ENCODE measurements at places on chromosomes 4 and X.

GRCh38 chr4:123749383-123749782 lies 352.8 kb downstream of the SPRY1 start:
- no peak for DNase-seq

DNA sequence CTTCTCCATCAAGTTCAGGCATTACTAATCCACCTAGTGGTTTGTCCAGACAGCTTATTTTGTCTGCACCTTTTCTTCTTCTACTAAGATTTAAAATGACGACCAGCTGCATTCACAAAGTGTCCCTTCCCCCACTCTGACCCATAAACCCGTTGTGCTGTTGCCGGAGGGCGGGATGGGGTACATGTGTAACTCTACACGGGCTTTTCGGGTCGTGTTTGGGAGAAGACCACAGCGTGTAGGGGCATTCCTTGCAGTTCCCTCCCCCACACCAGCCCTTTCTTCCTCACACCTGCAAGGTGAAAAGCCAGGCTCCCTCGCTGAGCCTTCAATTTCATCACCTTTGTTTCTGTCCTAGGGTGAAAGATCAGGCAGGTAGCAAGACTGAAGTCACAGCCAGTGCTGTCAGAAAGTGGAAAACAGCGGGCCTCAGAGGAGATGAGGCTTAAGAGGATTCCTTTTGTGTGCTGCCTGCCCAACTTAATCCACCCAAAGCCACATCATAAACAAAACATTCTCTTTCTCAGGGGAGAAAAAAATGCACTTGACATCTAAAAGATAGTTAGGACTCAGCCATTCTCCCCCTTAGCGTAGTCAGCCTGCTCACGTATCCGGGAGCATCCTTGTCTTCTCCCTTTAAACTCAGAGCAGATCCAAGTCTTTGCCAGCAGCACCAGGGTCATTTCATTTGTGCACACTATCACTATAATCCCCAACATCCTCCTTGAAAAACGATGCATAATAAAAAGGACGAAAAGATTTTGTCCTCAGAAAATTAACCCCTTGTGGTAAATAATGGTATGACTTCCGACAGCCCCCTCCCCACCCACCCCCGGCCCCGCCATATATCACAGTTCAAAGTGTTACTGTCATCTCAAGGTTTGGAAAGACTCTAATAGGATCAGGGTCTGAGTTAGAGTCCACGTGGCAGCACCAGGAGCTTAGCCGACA lies 599.0 kb downstream of the RAB28 start:
- DNase-seq: no peak

GRCh38 chr4:177964061-177964460 lies 521.8 kb upstream of the AGA start:
- DNase-seq: no peak

DNA sequence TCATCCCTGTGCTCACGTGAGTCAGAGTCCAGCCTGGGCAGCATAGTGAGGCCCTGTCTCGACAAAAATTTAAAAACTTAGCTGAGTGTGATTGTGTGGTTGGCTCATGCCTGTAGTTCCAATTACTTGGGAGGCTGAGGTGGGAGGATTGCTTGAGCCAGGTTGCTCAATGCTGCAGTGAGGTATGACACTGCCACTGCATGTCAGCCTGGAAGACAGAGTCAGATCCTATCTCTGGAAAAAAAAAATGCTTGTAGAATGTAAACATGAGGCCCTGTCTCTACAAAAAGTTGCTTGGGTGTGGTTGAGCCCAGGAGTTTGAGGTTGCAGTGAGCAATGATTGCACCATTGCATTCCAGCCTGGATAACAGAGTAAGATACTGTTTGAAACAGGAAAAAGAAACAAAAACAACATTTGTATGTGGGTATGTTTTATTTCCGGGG lies 11.3 kb upstream of the YTHDC1 start:
- DNase-seq: no peak

GRCh38 chrX:66203114-66203513 lies 39.1 kb downstream of the HEPH start:
- peak; percentile 6 for DNase-seq

- DNase-seq: peak; percentile 62
These were observed 921 bp upstream of the SETD7 start for GRCh38 chr4:139556724-139557555.

- no peak for DNase-seq
These were observed 287.0 kb downstream of the ARHGAP24 start for GRCh38 chr4:85761803-85762528.

DNA sequence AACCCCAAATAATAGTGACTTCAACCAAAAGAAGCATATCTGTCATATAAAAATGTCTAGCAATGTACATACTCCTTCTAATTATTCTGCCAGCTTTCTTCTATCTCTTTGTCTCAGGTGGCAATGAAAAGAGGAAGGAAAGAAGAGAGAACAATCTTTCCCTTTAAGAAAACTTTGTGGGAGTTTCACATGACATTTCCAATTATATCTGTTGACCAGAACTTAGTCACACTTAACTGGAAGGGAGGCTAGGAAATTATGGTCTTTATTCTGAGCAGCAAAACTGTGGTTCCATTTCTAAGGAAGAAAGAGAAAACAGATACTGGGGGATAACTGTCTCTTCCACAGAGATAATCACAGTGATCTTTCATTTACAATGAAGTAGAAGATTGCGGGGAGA lies 12.9 kb upstream of the MAOA start:
- no peak for DNase-seq

DNA sequence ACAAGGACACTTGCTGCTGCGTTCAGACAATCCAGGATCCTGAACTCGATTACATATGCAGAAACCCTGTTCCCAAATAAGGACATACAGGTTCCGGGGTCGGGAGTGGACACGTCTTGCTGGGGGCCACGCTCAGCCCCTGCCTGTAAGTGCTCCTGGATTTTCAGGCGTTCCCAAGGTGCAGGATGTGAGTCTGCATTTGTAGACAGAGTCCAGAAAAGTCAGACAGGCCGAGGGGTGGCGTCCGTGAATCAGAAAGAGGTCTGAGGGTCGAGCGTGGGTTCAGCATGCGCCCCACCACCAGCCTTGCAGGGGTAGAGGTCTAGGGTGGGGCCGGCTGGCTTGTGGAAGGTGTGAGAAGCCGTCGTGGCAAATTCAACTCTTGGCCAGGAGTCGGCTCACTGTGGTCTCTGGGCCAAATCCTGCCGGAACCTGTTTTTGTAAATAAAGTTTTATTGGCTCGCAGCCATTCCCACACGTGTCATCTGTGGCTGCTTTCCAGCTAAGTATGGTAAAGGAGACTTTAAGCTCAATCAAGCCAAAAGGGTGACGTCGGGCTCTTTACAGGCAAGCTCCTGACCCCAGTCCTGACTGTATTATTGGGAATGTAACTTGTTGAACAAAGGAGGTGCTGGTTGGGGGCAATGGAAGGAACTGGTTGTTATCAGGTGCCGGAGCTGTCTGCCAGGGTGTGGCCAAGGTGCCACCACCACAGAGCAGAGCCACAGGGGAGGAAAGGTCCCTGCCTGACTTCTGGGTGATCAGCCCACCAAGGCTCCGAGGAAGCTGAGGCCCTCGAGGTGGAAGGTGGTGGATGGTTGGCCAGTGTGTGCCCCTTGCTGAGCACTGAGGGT lies 7.4 kb downstream of the DOK7 start:
- no peak for DNase-seq

- no peak for DNase-seq
These were observed 9.4 kb downstream of the PLCXD1 start for GRCh38 chrX:290476-291166.

- no peak for DNase-seq
These were observed 68.5 kb downstream of the FGFBP1 start for GRCh38 chr4:15870079-15870478.

DNA sequence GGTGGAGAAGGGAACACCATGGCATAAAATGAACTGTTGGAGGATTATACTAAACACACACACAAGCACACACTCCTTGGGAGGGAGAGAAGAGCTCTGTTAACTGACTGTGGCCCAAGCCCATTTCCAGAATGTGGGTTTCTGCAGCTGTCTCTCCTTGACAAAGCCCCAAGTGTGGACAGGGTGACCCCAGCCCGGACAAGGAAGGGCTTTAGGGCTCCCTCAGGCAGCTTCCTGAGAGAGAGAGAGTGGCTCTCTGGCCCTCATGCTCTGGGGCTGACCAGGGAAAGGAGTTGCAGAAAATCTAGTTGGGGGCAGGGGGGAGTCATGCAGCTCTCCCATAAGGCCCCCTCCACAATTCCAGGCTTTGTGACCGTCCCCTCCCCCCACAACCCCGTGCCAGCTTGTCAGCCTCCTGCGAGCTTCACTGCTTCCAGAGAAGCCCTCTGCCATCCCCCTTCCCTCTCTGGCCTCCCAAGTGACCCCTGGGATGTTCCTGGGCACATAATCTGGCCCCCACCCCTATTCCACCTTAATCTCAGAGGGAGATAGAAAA lies 590 bp downstream of the ARHGEF9 start:
- no peak for DNase-seq

DNA sequence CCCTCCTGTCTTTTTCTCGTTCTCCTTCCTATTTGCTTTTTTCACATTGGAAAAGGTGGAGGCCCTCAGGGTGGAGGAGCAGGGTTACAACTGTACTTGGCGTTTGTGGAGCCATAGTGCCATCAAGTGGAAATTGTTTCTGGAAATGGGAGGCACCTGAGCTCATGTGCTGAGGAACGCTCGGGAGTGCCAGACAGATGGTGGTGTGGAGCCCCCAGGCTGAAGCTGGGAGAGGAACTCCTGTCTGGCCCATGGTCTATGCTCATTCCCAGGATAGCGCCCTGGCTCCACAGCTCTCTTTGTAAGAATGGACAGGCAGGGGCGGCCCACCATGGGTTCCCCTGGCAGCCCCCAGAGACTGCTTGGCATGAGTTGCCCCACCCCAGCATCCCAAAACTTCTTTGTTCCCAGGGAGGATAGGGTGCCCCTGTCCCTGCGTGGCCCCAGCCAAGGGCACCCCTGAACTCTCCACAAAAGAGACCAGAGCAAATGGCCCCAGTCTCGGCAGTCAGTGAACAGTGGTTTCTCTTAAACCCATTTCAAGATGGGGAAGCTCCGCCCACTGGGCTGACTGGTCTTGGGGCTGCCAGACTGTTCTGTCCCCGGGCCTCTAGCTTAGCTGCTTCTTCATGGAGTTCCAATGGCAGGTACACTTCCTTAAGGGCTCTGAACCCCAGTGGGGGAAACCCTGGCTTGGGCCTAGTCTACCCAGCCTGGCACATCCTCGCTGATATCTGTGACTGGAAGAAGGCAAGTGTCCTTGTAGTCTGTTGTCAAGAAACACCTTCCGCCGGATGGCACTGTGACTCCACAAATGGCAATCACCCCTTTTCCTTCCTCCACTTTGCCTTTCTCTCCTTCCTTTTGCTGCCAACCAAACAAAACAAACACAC lies 70.1 kb downstream of the NBDY start:
- no peak for DNase-seq

GRCh38 chrX:47215291-47215900 lies 3.1 kb upstream of the CDK16 start:
- no peak for DNase-seq

GRCh38 chr4:176422001-176422400 lies 102.2 kb downstream of the SPCS3 start:
- DNase-seq: no peak

GRCh38 chr4:87339440-87339839 lies 16.8 kb upstream of the HSD17B13 start:
- DNase-seq: no peak

DNA sequence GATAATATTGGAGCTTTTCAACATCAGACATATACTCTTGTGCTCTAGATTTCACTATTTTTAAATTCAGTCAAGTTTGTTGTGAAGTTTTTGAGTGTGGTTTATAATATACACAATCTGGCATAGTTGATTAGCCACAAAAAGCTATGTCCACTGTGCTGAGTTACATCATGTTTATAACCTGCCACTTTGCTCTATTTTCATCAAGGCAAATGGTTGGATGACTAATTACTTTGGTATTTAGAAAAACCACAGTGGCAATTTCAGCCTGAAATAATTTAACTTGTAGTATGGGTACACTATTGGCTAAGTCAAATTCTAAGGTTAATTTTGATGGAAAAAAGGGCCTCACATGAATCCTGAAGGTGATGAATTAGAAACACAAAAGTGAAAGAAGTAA lies 262.6 kb downstream of the C4orf33 start:
- DNase-seq: no peak

DNA sequence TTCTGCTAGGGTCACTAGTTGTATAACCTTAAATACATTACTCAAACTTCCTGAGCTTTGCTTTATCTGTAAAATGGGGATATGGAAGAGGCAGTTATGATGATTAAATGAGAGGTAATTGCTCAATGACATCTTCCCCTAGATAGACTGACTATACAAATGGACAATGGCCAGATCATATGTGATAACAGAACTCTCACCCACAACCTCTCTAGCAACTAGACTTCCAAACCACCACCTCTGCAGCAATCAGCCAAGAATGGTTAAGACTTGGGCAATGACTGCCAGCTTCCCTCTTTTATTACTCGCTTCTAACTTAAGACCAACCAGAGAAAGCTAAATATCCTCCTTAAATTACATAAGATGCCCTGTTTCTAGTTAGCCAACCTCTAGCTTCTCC lies 2.9 kb upstream of the SEPSECS start:
- no peak for DNase-seq

GRCh38 chr4:99617374-99617773 lies 40.3 kb downstream of the C4orf54 start:
- DNase-seq: no peak

DNA sequence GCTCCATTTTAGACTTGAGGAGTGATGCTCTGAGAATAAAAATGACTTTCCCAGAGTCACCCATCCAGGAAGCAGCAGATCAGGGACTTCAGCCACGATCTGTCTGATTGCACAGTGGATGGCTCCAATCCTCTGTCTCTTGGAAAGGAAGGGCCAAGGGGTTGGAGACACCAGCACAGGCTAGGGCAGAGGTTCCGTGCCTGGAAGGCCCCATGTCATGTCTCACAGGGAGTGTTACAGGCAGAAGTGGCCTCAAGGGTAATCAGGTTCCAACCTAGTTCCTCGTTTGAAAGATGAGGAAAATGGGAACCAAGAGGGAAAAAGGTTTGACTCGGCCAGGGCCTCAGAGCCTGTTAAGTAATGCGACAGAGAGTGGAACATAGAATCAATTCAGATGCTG lies 160.0 kb downstream of the EFNB1 start:
- DNase-seq: no peak

DNA sequence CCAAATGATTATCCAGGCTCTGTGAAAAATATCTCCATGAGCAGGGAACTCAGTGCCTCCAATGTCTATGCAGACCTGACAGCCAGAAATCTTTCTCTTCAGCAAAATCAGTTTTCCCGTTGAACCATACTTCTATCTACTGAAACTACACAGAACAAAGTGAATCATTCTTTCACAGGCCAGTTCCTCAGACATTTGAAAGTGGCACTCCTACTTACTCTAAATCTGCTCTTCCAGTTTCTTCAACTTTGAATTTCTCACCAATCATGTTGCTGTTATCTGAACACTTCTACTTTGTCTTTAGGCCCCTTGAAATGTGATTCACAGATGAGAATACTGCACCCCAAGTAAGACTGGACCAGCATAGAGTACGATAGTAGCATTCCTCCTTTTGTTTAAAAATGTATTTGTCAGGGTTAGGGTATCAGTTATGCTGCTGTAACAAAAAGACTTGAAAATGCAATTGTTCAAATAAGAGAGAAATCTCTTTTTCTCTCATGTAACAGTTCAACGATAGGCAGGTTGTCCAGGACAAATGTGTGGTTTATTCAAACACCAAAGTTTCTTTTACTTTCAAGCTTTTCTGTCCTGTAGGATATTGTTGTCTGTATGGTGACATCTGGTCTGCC lies 210.6 kb upstream of the KLF3 start:
- DNase-seq: peak; percentile 41

GRCh38 chr4:73485596-73485995 lies 4.1 kb downstream of the AFM start:
- no peak for DNase-seq

GRCh38 chr4:123453061-123453680 lies 56.6 kb downstream of the SPRY1 start:
- no peak for DNase-seq

Measured in GM12865 (cell line).